Right renal pelvis (tissue), 4 donors: ENCODE measurements at places on chromosomes 7 and 10.

GRCh38 chr7:112172870-112173567, 33.2 kb downstream of the DOCK4 start:
- no peak for DNase-seq

DNA sequence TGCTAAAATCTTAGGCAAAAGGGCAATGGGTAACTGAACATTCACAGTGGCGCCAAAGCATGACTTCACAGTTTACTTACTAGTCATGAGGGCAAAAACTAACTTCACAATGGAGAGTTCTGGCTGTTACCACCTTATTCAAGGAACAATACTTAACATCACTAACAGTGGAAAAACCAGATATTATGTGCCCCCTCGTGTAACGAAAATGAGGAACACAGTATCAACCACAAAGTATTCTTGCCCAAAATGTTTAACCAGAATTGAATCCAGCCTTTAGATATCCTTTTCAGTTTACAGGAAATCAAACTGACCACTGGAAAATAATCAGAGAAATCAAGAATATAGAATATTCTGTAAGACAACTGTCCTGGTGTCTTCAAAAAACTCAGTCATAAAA, 9.5 kb downstream of the C7orf25 start:
- DNase-seq, result no peak

DNA sequence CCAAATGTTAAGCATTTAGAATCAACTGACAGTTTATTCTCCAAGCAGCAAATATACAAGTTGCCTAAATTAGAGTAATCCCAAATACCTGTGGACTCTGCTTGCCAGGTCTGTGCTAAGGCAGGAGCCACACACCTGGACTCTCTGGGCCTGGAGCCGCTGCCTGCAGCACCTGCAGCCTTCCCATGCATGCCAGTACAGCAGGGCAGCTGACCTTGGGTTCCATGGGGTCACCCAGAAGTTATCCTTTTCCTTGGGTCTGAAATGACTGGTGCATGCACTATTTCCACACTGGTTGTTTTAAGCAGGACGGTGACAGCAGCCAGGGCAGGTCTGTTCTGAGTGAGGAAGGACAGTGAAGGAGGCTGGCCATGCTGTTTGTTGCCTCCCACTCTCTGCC, 573.2 kb downstream of the GLRX3 start:
- DNase-seq, result no peak

DNA sequence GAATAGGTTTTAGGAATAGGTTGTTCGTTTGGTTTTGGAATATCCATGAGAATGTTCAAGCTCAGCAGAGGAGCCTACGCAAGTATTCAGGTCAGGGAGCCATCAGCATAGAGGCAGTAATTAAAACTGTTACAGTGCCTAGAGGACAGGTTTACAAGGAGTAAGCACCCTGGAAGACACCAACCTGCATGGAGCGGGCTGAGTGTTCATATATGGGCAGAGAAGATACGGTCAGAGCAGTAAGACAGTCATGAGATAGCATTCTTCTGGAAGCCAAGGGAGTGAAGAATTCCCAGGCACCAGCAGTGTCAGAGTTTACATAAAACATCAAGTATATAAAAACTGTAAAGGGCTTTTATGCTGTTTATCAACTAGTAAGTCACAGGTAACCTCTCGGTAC, 96.5 kb downstream of the LRRC4 start:
- no peak for DNase-seq

DNA sequence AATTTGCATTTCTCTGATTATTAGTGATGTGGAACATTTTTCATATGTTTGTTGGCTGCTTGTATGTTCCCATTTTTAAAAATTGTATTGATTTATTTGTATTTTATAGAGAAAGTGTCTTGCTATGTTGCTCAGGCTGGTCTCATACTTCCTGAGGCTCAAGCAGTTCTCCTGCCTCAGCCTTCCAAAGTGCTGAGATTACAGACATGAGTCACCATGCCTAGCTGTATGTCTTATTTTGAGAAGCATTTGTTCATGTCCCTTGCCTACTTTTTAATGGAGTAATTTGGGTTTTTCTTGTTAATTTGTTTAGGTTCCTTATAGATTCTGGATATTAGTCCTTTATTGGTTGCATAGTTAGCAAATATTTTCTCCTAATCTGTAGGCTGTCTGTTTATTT, 214.2 kb upstream of the KAT6B start:
- DNase-seq, result no peak

DNA sequence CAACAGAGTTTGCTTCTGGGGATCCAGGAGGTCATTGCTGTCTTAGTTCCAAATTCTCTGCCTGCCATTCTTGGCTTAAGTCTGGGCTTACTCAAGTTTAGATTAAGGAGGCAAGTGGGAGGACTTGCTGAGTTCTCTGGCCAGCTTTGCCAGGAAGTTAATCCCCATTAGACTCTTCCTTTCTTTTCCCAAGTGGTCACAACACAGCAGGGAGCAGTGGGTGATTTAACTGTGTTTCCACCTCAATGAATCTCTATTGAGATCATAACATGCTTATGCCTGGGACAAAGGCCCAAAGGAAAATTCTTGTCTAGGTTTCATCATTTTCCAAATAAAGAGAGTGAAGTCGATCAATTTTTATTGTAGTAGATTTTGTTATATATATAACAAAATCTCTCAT, 1159.6 kb downstream of the SORCS3 start:
- no peak for DNase-seq

- no peak for DNase-seq
Observed at GRCh38 chr7:117587931-117588330, 108.1 kb downstream of the CFTR start.

- no peak for DNase-seq
Observed at GRCh38 chr7:140000666-140001268, 62.0 kb downstream of the PARP12 start.

GRCh38 chr7:46852795-46853194, 729.1 kb downstream of the TNS3 start:
- DNase-seq, result no peak

- no peak for DNase-seq
Observed at GRCh38 chr7:19102884-19103283, 14.6 kb downstream of the TWIST1 start.

DNA sequence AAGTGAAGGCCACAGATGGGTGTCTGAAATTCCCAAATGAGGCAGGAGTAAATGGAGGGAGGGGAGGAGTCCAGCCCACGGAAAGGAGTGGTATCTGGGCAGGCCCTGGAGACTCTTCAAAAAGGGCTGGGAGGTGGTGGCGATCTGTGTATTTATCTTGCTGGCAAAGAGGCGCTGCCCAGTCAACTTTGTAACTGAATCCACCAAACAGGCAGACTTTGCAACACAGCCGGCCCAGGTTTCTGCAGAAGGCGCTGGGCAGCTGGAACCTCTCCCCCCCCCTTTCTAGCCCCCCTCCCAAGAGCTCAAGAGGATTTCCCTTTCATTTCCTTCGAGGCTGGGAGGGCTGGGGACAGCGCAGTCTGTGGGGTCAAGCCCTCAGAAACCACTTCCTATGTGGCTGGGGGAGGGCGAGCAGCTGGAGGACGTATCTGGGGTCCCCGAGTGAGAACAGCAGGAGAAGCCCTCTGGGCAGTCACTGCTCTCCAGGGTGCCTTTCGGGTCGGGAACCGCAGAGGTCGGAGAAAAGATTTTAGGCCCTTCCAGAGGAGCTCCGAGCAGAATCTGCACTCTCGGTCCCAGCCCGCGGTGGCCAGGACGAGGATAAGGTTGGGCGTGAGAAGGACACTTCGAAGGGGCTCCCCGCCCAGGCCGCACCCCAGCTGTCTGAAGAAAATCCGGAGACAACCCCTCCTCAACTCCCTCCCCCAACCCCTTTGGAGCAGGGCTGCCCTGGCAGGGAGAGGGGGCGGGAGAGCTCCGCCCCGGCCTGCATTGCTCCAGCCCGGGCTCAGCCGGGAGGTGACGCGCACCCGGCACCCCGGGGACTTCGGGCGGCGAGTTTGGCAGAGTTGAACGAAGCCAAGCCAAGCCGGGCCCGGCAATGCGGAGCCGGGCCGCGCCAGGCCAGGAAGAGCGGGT, 965 bp downstream of the ZCCHC24 start:
- DNase-seq, result no peak

GRCh38 chr10:57905861-57906260, 361.8 kb downstream of the IPMK start:
- no peak for DNase-seq

DNA sequence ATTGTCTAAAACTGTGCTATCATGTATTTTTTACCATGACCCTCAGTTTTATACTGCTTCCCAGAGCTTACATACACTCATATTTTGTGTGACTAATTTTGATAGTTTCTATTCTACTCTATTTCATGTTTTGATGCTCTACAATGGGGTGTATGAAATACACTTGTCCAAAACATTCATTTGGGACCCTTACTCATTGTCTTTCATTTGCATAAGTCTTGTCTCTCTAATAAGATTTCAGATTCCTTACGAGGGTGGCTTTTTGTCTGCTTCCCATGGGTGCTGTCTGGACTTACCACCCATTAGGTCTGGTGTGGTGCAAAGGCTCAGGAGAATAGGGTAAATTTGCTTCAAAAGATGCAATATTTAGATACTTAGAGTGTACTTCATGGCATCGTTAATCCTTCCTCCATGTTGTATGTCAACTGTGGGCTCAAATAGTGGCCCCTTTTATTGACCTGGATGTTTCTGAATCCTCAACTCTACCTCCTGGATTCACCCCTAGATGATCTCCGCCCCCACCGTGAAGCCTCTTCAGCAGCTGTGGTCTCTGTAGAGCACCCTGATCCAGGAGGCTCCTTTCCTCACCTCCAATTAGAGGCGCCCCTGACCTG, 3.6 kb upstream of the GIMAP5 start:
- DNase-seq, result no peak

GRCh38 chr10:31758495-31758894, 170.1 kb downstream of the ARHGAP12 start:
- DNase-seq, result no peak

DNA sequence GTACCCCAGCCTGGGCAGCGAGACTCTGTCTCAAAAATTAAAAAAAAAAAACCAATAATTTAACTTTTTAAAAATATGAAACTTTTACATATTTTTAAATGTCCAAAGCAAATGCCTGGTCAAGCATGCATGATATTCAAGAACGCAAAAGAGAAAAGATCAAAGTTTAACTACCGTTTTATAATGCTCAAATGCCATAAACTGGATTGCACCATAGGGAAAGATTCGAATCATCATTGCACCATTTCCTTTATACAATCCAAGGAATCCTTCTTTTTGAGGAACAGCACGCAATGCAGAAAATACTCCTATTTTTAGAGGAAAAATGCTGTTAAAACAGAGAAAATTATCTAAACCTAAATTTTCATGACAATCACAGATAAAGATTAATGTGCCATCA, 20.9 kb downstream of the SLC25A16 start:
- no peak for DNase-seq

DNA sequence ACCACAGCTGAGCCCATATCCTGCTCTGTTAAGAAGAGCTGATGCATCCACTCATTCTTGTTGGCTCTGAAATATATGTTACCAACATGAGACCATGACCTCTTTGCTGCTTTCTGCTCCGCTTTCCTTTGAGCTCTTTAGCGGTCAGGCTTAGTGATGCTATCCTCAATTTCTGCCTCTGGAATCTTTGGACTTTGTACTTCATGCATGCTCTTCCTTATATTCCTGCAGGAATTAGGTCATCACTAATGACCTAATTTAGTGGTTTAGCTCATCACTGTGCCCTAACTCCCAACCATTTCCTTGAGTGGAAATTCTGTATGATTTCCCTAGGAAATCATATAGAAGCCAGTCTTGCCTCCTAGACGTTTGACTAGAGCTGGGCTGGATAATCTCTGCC, 119.5 kb downstream of the AOAH start:
- no peak for DNase-seq

DNA sequence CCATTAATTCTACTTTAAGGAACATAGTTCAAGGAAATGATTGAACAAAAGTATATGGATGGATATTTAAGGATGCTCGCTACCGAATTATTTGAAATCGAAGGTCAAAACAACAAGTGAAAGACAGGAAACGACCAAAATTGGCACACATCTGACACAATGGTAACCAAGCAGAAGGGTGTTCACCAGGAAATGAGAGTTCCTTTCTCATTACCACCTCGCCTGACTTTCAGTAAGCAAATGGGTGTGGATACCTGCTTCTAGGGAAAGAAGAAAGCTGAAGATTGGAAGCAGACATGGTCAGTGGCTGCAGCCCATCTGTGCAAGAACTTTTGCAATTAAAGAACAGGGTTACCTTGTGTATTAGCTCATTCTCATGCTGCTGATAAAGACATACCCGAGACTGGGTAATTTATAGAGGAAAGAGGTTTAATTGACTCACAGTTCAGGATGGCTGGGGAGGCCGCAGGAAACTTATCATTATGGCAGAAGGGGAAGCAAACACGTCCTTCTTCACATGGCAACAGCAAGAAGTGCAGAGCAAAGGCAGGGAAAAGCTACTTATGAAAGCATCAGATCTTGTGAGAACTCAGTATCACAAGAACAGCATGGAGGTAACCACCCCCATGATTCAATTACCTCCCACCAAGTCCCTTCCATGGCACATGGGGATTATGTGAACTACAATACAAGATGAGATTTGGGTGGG, 6.2 kb upstream of the TMEM273 start:
- DNase-seq, result no peak

GRCh38 chr7:79652619-79653018, 199.2 kb upstream of the MAGI2 start:
- DNase-seq, result no peak

DNA sequence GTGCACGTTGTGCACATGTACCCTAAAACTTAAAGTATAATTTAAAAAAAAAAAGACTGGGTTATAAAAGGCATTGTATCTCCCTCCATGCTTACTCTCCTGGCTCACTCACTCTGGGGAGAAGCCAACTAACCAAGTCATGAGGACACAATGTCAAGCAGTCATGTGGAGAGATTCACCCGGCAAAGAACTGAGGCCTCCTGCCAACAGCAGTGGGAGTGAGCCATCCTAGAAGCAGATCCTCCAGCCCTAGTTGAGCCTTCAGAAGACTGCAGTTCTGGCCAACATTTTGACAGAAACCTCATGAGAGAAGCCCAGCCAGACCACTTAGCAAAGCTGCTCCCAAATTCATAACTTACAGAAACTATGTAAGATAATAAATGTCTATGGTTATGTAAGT, 521.7 kb upstream of the FZD8 start:
- no peak for DNase-seq

DNA sequence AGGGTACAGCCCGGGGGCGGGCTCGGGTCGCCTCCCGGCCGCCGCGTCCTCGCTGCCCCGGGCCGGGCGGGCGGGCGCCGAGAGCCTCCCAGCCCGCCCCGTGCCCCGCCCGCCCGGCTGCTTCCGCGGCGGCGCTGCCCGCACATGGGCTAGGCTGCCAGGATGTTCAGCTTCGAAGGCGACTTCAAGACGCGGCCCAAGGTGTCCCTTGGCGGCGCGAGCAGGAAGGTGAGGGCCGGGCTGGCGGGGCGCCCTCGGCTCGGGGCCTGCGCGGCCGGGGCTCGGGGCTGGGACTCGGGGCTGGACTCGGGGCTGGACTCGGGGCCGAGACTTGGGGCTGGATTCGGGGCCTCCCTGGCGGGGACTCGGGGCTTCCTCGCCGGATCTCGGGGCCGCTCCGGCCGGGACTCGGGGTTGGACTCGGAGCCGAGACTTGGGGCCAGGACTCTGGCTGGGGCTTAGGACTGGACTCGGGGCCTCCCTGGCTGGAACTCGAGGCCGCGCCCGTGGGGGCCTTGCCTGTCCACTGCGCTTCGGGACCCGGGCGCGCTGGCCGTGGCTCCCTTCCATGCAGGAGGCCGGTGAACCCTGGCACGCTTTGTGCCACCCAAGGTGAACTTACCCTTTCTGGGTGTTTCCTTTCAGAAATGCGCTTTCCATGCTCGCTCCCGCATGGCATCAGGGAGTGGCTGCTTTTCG, 534 bp downstream of the UBE3C start:
- DNase-seq, result no peak
